ENCODE measurements at places on chromosomes 11 and 22.

DNA sequence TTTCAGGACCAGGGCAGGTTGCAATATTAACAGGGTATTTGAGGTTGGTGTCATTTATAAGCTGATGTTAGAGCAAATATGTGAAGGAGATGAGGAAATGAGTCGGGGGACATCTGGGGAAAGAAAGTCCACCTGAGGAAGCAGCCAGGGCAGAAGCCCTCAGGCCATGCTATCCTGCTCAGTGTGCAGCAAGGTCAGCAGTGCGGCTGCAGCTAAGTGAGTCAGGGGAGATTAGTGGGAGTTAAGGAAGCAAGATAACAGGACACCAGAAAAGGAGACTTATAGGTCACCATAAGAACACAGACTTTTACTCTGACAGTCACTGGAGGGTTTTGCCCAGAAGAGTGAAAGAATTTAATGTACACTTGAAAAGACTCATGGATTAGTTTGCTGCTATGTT lies 468.9 kb downstream of the NTM start:
- DNase-seq: no peak

DNA sequence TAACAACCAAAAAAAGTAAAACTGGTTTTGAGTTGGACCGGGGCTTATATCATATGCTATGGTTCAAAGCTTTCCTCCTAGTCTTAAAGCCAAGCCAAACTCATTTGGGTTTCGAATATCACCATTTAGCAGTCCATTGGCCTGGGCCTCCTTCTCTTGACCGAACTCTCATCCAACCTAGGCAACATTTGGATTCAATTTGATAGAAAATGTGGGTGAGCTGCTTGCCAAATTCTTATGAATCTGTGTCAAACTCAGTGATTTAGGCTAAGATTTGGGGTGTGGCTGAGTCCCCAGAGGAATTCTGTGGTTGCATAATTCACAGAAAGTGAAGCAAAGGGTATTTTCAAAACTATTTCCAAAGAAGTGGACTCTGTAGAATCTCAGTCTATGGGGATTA lies 83.7 kb downstream of the BLID start:
- DNase-seq: no peak

DNA sequence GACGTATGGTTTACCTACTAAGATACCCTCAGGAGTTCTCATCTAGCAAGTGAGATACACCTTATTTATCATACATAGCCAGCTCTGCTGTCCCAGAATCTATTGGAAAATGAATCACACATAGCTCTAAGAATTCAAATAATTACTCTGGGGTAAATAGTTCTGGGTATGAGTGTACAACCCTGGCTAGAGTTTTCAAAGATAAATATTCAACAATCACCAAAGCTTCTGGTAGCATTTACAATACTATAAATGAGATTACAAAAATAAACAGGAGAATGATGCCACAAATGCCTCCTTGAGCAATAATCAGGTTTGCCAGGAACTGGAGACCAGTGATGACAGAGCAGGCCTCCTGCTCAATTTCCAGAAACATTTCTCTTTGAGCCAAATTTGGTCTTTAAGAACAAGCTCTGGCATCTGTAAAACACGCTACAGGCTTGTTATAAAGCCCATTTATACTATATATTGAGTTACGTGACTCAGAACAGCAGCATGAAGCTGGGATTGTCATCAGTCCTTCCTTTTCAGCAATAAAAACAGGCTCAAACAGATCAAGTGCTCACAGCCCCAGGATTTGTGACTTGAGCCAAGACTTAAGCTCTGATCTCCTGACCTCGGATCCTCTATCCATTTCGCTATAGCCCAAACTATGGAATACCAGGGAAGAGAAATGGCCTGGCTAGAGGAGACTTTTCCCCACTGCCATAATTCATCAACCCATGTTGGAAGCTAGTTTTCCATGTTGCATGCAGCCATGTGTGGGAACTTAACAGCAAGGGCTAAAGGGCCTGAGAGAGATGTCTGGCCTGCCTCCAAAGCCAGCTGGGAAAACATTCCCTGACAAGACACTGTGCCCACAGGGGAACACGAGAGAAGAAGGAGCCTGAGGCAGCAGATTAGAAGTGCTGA lies 19.7 kb downstream of the RAB30 start:
- DNase-seq: peak; percentile 31

DNA sequence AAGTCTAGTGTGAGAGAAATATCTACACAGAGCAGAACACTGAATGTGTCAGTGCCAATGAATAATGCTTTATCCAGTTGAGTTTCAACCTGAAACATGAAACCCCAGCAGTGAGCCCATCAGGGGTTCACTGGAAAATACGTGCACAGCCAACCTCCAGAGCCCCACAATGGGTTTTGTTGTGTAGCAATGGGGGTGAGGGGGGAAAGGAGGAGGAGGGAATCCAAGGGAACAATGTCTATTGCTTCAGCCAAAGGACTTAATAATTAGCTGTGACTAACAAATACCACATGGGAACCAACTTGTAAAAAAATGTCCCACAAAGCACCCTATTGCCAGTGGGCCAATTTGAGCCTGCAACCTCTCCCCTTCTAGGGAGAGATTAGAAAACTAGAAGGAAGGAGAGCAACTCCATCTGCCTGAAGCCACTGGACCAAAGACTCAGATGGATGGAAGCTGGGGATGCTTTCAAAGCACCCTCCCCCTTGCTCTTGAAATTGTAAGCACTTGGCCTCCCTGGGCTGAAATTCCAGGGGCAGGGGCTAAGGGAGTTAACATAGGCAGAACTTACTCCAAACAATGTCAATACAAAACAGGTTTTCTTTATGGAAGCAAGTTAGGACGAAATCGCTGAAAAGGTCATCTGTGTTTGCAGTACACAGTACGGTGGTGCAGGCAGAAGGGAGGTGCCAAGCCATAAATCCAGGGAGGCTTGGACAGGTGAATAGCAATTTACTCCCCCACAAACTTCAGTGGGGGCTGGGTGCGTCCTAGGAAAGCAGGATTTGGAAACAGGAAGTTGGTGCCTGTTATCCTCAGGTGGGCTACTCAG lies 99.8 kb downstream of the ARL14EP start:
- DNase-seq: no peak

DNA sequence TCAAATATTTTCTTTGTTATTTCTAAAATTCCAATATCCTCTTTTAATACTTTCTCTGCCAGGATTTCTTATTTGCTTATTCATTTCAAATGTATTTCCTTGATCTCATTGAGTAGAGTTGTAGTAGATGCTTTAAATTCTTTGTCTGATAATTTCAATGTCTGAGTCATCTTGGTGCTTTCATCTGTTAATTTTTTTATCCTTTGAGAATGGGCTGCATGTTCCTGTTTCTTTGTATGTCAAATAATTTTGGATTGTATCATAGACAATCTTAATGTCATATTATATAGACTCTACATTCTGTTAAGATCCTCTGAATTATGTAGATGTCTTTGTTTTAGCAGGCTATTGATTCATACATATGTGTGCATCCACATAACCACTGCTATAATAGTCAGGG lies 57.5 kb downstream of the MYEOV start:
- no peak for DNase-seq

DNA sequence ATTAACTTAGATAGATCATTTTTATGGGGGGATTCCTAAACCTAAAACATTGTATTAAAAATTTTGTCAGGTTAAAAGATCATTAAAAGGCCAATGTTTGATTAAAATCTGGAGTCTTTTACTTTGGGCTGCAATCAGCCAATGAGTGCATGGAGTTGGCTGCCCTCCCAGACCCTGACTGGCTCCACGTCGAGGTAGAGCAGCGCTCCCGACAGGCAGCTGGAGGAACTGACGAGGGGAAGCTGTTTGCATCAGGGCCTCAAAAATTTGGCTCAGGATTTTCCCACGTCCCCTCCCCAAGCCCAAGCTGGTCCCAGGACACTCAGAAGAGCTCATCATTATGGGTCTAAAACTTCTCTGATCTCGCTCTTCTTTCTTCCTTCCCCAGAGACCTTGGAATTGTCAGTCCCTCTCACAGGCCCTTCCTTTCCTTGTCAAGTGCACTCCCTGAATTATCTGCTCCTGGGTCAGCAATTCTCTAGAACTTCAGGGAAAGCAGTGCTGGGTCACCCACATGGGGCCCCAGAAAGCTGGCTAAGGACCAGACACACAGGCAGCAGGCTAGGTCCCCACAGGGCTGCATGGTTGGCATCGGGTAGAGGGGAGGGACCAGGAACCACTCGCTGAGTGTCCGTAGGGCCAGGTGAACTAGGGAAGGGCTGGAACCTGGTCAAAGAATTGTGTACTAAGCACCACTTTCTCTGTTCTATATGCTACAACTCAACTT lies 119.6 kb upstream of the IGLL5 start:
- no peak for DNase-seq

- DNase-seq: no peak
Observed at GRCh38 chr11:64428693-64429092, 69.7 kb downstream of the RPS6KA4 start.

DNA sequence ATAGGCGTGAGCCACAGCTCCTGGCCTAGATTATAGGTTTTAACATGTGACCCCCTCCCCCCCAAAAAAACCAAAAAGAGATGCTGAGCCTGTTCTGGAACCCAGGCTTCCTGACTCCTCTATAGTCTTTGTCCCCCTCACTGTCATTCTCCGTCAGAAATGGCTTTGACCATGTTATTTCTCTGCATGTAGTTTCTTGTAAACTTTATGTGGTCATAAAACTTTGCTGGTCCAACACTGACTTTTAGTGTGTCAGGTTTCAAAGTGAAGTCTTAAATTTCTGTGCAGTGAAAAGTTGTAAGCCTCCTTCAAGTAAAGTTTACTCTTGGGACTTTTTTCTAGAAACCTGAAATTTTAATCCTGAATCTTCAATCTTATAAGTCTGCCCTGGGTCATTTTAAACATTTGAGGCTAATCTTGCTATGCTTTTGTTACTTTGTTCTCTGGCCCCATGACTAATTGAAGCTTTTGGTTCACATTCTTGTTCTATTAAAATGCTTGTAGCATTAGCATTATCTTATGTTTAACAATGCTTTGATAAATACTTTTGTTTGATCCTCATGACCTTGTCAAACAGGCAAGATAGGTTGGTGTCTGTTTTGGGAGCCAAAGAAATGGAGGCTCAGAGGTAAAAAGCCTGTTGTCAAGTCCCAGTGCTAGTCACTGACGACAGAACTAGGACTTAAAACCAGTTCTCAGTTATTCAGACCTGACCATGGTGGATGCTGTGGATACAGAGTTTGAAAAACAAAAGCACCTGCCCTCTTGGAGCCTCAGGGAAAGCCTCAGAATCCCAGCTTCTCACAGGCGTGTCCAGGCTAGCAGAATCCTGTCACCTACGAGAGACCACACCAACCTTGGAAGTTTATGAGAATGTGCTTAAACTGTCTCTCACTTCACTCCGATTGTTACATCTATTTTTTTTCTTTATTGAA lies 87.7 kb upstream of the HORMAD2 start:
- DNase-seq: no peak

DNA sequence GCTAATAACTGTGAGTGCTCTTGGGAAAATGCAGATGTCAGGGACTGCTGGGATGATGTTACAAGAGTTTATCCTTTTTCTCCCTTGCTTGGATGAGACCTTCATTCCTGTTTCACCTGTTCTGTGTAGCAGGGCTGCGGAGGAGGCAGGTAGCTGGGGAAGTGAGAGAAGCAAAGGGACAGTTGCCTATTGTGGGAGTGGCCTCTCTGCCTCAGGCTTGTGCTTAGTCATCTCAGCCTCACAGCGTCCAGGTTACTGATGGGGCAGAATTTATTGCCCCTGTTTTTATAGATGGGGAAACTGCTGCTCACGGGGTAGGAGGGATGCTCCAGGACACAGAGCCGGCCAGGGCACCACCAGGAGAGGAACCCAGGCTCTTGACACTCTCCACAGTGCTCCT lies 1.7 kb downstream of the STX3 start:
- DNase-seq: peak; percentile 19

DNA sequence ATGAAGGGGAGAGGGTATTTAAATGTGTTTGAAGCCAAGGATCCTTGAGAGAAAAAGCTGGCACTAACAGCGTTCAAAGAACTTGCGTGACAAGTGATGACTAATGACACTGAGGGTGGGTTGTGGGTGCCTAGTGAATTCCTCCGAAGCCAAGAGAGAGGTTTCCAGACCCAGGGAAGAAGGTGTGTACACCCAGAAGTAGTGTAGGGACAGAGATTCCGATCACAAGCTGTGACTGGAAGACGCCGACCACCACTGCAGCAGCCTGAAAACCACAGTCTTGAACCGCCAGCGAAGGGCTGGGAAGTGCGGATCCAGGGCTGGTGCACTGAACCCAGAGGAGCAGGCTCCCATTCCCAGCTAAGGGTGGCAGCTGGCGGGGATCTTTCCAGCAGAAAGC lies 9.5 kb downstream of the PPARA start:
- DNase-seq: no peak

GRCh38 chr11:32231909-32232493 lies 141.1 kb downstream of the RCN1 start:
- DNase-seq: no peak

DNA sequence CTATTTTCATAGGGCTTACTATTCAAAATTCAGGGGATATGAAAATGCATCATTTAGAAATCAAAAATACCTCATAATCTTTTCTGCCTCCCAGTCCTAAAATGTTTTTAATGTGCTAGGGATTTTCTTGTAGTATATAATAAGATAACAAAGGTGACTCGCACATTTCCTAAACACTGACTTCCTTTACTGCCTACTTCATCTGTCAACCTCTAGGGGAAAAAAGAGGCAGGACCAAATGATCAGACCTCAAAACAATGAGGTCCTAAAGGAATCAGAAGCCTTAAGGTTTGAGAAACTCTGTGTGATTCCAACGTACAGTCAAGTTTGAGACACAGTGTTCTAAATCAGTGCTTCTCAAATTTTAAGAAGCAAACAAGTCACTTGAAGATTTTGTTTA lies 56.1 kb upstream of the POU2AF2 start:
- no peak for DNase-seq

DNA sequence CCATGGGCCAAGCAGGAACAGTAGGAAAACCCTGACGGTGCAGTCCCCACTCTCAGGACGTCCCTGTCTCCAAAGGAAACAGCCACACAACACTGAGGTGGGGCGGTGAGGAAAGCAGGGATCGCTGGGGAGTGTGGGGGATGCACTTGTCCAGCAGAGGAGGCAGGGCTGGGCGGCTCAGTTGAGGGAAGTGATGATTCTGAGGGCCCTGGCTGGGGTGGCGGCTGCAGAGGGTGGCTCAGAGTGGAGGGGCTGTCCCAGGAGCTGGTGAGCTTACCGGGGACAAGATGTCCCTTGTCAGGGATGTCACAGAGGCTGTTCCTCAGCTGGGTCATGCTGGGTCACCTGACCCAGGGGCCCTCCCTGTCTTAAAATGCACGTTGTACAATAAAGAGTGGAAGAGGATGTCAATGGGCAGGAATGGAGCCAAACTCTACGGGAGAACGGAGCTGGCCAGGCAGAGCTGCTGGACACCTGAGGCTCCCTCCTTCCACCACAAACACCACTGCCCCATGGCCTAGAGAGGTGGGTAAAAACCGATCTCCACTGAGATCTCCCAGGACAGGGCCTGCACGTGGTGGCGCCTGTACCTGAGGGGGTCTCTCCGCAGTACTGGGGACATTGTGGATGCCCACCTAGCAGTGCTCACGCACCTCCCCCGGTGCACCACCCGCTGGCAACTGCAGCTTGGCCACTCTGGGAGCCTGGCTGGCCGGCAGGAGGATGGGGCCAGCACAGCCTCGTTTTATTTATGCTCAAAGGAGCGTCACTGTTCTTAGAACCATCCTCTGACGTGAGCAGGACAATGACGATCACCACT lies 9.7 kb upstream of the EFCAB6 start:
- no peak for DNase-seq

GRCh38 chr11:68076371-68077042 lies 37.7 kb downstream of the TCIRG1 start:
- DNase-seq: no peak

GRCh38 chr11:79417069-79417920 lies 23.5 kb downstream of the TENM4 start:
- no peak for DNase-seq

Data from T1000 (cell line).